ENCODE measurements at places on chromosomes 2 and 18.

- no peak for DNase-seq
Observed at GRCh38 chr18:60100778-60101177, 201.0 kb downstream of the PMAIP1 start.

DNA sequence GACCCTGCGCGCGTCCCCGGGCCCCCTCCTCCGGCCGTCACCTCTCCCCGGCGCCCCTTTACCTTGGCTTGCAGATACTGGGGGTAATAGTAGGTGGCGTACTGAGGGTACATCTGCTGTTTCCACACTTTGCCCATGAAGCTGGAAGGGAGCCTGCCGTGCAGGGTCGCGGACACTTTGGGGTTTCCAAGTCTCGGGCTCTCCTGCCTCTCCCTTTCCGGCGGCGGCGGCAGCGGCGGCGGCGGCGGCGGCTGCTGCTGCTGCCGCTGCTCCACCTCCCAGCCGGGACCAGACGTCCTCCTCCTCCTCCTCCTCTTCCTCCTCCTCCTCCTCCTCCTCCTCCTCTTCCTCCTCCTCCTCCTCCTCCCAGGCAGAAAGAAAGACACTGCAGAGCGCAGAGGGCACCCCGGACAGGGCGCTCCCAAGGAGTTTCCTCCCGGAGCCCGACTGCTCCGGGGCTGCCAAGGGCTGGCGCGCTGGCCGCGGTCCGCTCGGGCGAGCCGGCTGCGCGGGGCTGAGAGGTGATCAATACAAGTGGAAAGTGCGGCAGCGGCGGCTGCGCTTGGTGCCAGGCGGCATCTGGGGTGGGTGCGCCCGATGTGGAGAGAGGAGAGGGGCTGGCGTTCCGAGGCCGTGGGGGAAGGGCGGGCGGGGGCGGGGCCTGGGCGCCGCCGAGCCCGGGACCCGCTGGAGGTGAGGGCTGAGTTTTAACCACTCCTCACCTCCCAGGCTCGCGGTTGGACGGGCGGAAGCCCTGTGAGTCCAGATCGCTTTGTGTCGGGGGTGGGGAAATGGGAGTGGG is at the start of gene RBMS1:
Gene RBMS1 (minus strand): TSS at position 581 of the 802 bp plus-strand sequence. CDS start 444 bp downstream, at position 137.
- peak; percentile 38 for DNase-seq

DNA sequence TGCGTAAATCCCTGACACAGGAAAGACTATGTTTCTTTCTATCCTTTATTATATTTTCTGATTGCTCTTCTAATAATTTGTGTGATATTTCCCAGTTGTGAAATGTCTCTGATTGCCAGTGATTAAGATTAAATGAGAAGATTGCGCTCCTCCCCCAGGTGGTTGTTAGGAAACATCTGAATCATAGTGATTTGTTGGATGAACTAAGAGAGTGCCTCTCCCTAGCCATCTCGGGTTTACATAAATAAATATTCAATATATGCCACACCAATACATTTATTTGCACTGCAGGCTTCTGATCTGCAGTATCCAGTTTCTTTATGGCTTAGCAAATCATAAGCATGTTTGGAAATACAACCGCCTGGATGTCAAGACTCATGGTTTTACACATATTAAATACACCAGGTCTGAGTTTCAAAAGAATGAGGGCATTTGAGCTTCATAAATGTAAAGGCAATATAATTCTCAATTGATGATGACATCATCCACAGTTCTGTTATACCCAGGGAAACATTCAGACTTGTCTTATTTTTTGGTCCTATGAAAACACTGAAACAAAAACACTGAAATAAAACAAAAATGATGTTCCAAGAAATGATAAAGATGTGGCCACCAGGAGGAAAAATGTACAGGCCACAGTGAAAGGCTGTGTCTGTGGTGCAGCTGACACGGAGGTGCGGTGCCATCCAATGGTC is 826.7 kb upstream of the ACVR2A start:
- DNase-seq, result no peak

DNA sequence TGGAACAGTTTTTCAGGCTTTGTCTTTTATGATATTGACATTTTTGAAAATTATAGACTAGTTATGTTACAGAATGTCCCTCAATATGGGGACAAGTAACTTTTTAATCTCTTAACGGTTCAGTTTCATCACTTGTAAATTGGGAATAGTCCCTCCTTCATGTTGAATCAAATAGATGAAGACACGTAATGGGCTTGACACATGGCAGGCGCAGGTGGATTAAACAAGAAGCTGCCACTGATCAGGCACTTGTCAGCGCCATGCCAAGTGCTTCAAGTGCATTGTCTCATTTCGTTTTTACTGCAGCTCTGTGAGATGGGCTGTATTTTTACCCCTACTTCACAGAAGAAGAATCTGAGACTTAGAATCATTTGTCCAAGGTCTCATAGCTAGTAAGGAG is 9.5 kb upstream of the SMAD4 start:
- DNase-seq, result no peak

DNA sequence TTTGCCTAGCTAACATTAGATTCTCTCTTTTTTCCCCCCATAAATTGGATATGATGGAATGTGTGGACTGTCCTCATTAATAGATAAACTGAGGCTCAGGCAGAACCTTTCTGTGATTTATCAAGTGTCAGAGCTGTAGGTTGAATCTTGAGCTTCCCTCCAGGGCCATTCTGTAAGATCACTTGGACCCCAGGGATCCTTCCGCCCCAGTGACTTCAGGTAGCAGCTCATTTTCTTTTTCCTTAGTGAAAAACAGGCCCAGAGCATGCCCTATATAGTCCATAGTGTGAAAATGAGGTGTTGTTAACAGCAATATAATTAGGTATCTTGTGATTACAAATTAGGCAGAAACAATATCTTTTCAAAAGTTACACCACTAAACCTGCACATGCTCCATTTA is 269.7 kb downstream of the ZNF385B start:
- no peak for DNase-seq

GRCh38 chr2:234111523-234111922 is 61.0 kb downstream of the SPP2 start:
- DNase-seq, result no peak

DNA sequence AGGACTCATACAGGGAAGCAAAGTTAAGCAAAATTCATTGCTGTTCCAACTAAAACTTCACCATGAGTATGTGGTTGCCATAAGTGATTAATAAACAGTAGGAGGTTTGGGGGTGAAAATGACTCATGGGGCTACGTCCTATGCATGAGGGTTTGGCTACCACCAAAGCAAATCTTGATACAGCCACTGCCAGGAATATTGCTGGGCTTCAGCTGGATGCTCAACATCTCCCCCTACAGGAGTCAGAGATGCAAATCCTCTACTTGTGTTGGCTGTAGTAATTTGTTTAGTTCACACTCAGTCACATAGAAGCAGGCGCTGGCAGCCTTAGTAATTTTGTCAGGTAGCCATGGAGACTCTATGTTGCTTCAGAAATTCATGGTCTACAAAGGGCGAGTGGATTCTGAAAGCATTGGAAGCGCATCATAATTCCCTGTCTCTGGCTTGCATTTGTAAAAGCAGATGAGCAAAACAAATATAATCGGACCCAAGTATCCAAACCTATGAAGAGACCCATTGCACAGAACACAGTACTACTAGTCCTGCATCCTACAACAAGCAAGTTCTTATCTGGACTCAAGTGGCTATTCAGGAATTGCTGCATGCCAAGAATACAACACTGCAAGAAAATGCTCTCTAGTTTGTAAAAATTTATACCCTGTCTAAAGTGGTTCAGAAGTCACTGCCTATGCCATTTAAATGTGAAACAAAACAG is 76.0 kb downstream of the CD28 start:
- DNase-seq, result peak; percentile 46

DNA sequence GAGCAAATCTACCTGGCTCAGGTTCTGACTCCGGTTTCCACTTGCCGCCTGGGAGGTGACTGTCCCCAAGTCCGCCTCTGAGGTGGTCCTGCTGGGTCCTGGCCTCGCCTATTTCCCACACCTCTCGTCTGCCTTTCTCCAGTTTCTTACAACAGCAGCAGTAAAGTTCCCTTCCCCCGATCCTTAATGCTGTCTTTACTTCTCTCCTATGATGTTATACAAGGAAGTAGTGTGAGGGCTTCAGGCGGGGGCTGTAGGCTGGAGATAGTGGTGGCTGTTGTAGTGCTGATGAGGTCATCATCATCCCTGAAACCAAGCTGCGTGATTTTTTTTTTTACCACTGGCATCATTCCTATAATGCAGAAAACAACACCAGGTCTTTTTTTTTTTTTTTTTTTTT is 18.9 kb downstream of the TGIF1 start:
- no peak for DNase-seq

GRCh38 chr2:63046552-63046951 is 4.1 kb upstream of the OTX1 start:
- no peak for DNase-seq

- no peak for DNase-seq
Observed at GRCh38 chr2:24672589-24672988, 120.6 kb downstream of the PTRHD1 start.

GRCh38 chr2:208370881-208371633 is 35.5 kb upstream of the PTH2R start:
- DNase-seq, result no peak

- no peak for DNase-seq
Observed at GRCh38 chr2:196913691-196914090, 12.8 kb downstream of the PGAP1 start.

GRCh38 chr2:51717312-51717711 is 685.4 kb upstream of the NRXN1 start:
- DNase-seq, result no peak

GRCh38 chr18:61535401-61535800 is 202.2 kb downstream of the CDH20 start:
- no peak for DNase-seq

DNA sequence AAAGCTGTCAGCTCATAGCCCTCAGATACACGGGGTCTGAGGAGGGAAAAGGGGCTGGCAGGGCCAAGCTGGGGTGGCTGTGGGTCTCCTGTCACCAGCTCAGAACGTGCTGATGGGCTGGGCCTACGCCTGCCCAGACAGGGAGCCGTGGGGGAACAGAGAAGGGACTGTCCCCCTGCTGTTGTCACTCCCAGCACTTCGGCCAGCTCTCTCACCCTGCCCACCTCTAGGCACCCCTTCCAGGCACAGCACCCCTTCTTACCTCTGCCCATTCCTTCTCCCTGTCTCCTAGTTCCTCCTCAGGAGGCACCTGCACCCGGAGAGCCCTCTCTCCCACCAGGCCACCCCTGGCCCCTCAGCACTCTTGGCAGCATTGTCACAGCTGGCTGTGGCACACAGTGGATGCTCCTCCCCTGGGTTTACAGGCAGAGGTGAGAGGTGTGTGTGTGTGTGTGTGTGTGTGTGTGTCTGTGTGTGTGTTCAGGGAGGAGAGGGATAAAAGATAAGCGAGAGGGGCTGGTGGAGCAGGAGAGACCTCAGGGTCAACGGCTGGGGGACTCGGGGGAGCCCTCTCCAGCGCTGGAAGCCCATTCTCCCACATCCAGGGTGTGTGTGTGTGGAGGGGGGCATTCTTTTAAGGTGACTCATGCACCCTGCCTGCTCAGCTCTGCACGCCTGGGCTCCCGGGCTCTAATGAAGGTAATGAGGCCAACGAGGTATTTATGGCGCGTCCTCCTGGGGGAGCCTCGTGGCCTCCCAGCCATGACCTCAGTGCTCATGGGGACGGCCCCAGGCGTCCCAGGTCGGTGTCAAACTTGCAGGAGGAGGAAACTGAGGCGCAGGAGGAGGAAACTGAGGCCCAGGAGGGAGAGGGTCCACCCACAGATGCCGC is 66.1 kb upstream of the SMAD7 start:
- no peak for DNase-seq

DNA sequence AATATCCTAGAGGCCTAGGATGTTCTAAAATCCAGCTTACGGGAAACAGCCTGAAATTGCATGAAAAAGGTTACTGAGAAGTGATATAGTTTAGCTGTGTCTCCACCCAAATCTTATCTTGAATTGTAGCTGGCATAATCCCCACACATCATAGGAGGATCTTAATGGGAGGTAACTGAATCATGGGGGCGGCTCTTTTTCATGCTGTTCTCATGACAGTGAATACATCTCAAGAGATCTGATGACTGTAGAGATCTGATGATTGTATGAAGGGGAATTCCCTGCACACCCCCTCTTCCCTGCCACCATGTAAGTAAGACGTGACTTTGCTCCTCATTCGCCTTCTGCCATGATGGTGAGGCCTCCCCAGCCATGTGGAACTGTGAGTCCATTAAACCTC is 385.6 kb upstream of the ID2 start:
- DNase-seq, result no peak

GRCh38 chr2:110124939-110125691 is 9.5 kb upstream of the MALL start:
- no peak for DNase-seq

DNA sequence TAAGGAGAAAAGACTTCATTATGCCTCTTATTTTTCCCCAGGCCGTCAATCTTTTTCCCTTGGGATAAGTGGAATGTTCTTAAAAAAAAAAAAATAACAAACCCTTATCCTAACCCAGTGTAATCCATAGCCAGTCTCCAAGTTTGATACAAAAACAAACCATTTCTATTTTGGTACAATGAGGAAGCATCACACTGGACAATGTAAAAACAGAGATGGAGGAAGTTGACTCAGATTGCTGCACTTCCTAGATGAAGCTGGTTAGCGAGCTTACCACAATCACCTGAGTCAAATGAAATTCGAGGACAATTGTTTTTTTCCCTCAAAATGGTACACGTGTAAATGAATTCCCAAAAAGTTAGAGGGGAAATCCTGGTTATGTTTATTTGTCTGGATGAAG is 259.7 kb downstream of the TCF4 start:
- no peak for DNase-seq

DNA sequence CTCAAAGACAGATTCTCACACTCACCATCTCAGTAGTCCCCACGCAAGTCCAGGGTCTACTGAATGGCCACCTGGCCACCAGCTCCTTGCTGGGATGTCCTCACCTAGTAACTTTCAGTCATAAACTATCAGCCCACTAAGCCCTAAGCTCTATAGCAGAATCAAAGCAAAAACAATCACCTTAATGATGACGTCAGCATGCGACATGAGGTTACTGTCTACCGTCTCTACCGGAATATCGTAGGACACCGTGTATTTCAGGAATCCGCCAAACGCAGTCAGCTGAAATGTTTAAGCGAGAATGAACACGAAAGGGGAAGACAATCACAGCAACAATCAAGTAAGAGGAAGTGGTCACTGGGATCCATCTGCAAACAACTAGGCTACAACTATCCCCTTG is 81.8 kb downstream of the LAMA1 start:
- DNase-seq, result no peak

- no peak for DNase-seq
Observed at GRCh38 chr2:239648607-239649006, 247.8 kb upstream of the HDAC4 start.

GRCh38 chr2:71619230-71619741 is 165.9 kb downstream of the DYSF start:
- DNase-seq, result no peak

GRCh38 chr2:185402474-185402873 is 336.1 kb upstream of the FSIP2 start:
- DNase-seq, result no peak

Measured in activated T-helper 9 cell treated with anti-CD3 and anti-CD28 coated beads, Interleukin-2, amount 50 U/mL, for 16 hours (primary cell).